ENCODE measurements at places on chromosomes 2 and 18. TPM values are rescaled to one million over a fixed set of nuclear protein-coding genes. Genes with fewer than 3 reads are reported as not detected.
A peak's percentile ranks its signal among the peaks of the same experiment; 100 is the strongest.

DNA sequence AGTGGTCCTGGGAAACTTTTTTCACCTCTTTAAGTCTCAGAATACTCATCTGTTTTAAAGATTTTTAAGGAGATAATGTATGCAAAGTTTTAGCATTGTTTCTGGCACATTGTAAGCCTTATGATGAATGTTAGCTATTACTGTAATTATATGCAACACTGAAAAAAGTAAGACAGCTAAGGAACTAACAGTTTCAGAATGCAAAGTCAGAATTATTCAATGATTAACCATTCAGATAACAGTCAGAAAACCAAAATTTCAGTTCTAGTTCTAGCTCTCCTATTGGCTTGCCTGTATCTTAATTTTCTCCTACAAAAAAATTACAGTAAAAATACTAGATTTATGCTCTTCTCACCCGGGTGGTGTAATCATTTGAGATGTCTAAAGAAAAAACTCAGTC, 101.1 kb downstream of the SLC4A10 start:
- DNase-seq, result no peak

DNA sequence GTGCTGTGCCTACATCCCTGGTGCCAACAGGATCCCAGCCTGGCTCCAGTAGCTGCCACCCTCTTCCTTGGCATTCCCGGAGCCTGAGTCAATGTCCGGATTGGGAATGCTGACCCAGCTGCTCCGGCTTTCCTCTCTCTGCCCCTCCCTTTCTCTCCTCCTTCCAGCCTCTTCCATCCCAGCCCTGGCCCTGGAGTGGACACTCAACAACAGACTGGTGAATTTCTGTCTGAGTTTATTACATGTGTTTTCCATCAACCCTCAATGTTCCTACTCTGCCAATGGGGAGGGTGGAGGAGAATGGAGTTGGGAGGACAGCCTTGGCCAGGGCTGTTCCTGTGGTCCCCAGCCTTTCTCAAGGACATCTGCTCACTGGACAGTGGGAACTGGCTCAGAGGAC, 917 bp upstream of the PRKAG3 start:
- DNase-seq, result no peak

RGPD3 gene
- total RNA-seq, result 1.6 TPM

GRCh38 chr18:2883076-2883735, 36.4 kb downstream of the EMILIN2 start:
- DNase-seq, result no peak

GRCh38 chr2:62566847-62567246, 60.9 kb upstream of the TMEM17 start:
- no peak for DNase-seq

DNA sequence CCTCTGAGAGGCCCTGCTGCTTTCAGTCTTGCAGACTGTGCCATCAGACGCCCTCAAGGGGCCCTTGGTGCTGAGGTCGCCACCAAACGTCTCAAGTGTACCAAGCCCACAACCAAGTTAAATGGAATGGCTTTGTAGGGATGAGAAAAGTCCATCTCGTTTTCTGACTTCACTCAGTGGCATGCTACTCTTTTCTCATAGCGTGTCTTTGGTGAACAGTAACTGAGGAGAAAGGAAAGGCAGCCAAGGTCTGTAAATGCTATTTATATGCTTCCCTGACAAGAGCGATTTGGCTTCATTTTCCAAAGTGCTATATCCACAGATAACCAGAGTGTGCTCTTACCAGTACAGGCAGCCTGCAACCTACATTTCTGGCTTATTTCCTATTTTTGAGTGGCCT, 123.0 kb downstream of the MTX2 start:
- peak; percentile 15 for DNase-seq

DNA sequence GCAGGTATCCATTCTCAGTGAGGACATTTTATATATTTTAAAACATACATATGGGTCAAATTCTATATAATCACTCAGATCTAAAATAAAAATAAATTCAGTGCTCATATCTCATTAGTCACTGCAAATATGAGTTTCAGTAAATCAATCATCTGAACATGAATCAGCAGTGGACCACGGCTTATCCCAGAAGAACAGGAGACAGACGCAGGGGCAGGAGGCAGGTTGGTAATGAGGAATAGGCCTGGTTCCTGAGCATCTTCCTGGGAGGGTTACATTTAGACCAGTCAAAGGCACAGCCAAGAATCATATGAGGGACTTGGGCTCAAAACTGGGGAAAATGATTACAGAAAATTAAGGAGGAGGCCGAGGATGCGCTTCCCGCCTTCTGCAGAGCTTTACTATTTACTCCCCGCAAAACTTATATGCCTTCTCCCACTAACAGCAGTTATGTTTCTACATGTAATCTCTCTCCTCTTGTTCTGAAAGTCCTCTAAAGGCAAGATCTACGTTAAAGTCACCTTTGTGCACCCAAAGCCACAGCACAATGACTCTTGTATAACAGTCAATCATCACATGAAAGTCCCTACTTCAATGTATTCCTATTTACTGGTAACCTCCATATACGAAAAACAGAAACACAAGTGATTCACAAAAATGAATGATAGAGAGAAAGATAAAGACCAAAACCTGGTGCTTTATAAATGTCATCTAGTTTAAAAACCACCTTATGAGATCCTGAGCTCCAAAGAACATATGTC, 35.1 kb downstream of the SH3YL1 start:
- no peak for DNase-seq

CCDC141 gene
- 18.0 TPM for total RNA-seq

DNA sequence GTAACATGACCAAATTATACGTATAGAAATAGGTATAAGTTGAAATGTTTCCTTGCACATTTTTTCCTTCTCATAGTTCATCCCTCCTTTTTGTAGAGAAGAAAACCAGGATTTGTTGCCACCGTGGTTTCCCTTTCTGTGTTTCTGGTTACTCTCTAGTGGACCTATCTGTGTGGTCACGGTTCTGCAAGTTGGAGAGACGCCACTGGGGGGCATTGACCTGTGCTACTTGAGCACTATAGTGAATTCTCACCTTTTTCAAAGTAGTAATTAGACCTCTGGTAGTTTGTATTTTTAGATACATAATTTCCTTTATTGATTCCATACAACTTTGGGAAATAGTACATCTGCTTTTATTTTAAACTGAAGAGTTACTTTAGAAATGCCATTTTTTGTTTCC, 444.8 kb downstream of the PTPRM start:
- no peak for DNase-seq

GRCh38 chr2:96819128-96819875, 3.2 kb downstream of the CNNM3 start:
- DNase-seq, result no peak

L3MBTL4 gene
- 6.7 TPM for total RNA-seq

CHRND gene
- total RNA-seq, result 1.3 TPM

DNA sequence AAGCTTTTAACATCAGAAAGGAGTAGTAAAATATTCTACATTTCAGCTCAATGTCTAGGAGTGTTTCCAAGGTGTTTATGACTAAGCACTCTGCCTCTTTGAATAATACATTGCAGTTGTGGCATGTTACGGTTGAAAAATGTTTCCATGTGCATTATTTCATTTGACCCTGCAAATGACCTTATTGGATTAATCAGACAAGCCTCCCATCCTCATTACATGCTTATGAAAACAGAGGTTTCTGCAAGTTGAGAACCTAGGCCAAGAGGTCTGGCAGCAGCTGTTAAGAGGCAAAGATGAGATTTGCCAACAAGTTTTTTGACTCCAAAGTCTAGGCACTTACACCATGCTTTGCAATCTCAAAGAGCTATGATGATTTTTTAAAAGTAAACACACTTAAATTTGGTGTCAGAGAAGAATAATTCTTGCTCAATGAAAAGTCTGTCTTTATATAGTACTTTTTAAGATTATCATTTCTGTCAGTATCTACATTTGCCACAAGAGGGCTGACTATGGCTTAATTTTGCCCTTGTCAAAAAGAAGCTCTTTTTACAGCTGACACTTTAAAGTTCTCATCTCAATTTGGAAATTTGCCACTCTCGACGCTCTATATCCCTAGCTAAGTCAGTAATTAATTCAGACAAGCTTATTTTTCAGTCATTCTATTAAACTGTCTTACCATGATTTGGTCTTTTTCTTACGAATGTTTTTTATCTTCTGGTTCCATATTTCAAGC, 260.6 kb downstream of the PAX3 start:
- no peak for DNase-seq

DNA sequence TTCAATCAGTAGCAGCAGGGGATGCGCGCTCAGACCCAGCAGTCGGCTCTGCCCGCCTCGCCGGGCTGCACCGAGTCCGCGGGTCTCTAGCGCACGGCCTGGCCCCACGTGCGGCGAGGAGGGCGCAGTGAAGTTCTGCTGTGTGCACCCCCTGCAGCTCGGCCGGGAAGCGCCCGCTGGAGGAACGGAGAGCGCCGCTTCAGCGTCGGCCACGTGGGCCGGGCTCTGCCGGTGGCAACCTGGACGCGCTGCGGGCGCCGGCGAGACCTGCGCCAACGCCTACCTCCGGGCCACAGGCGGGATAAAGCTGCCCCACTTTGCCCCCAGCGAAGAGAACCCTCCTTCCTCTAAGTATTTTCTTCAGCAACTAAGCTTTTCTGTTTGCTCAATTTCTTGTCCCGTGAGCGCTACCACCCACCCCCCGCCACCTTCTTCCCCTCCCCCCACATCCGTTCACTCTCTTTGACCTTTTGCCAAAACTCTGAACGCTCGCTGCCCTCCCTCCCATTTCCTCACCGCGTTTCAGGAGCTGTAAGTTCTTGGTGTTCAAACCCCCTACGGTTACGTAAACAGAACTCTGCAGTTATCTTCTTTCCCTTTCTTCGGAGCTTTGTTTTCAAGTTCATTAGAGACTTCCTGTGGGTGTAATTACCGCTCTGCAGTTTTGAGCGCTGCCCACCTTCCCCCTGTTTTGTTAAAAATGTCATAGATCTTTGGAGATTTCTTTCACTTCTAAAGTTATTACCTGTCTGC, 42.6 kb upstream of the EDAR start:
- no peak for DNase-seq

ONECUT2 gene
- 0.11 TPM for total RNA-seq

Data from urinary bladder (tissue), 4 donors.